ENCODE measurements at places on chromosomes 7 and 10.

GRCh38 chr10:17479015-17479615, 24.7 kb upstream of the ST8SIA6 start:
- DNase-seq, result no peak

DNA sequence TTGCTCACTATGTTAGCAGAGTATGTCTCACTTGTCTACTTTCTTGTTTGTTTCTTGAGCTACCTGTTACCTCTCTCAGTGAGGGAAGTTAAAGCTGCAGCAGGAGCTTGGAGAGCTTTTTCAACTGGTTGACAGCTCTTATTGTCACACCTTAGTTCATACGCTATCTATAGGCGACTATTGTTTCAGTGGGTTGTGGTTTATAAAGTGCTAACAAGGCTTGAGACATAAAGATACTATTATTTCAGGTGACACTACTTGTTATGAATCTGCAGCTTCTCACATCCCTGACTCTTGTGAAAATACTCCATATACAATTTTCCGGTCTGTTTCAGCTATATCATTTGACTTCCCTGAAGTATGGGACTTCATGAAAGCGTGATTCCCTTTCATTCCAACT, 167.4 kb downstream of the CSTF2T start:
- no peak for DNase-seq

GRCh38 chr10:70130878-70131559, 1.6 kb downstream of the AIFM2 start:
- DNase-seq, result no peak

- DNase-seq, result no peak
Observed at GRCh38 chr7:36157527-36158320, 4.7 kb downstream of the EEPD1 start.

DNA sequence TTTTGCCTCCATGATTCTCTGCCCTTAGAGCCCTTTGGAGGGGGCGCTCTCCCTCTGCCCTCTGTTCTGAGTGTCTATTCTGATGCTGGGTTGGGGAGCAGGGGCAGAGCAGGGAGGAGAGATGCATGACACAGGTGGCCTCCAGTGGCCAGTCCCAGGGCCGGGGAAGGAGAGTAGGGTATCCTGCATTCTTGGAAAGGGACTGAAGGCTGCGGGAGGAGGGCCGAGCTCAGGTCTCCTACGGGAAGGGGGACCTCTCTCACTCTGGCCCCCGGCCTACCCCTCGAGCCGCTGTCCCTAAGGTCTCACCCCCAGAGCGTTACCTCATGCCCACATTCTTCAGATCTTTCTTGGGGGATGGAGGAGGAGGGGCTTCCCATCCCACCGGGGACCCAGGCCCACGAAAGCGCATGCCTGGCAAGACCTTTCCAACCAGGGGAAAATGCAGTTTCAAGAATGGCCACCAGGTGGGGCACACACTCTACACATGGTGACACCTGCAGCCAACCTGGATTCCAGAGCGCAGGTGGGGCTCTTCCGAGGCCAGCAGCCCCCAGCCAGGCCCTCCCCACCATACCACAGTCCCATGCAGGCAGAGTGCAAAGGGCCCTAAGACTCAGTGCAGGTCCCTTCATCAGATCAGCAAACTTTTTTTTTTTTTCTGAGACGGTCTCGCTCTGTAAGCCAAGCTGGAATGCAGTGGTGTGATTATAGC, 86.4 kb downstream of the MYL10 start:
- DNase-seq, result peak; percentile 5

GRCh38 chr10:28949005-28950004, 272.0 kb downstream of the BAMBI start:
- DNase-seq, result no peak

GRCh38 chr10:49612513-49613164, 1.2 kb upstream of the CHAT start:
- DNase-seq, result no peak

DNA sequence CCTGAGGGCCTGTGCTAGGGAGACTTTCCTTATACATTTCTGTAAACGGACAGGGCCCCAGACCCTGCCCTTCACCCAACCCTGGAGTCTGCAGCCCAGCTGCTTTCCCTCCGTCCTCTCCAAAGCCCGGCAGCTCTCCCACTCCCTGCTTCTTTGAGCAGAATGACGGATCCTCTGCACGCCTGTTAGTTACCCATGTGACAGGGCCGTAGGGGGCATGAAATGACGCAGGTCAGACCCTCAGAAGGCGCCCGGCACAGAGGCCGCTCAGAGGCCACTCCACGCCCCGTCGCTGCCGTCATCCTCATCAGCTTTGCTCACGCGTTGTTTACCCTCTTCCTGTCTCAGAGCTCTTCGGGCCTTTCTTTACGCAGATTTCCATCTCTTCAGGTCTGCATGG, 60.2 kb upstream of the MKRN1 start:
- DNase-seq, result no peak

GRCh38 chr10:47053081-47053798, 142.0 kb downstream of the PTPN20 start:
- DNase-seq, result no peak

DNA sequence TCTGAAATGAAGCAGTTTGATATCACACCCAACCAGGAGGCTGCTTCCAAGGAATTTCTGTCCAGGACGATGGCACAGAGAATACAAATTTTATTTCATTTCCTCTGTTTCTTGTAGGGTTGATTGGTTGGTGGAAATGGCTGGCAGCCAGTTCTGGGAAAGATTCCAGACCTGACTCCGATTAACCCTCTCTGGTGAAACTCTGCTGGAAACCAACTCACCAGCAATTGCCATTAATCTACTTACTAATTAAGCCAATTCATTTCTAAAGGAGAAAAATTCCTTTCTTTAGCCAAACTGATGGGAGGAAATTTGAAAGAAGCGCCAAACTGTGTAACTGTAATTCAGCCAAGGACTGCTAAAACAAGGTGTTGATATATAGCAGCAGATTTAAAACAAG, 10.7 kb downstream of the PTF1A start:
- DNase-seq, result no peak

DNA sequence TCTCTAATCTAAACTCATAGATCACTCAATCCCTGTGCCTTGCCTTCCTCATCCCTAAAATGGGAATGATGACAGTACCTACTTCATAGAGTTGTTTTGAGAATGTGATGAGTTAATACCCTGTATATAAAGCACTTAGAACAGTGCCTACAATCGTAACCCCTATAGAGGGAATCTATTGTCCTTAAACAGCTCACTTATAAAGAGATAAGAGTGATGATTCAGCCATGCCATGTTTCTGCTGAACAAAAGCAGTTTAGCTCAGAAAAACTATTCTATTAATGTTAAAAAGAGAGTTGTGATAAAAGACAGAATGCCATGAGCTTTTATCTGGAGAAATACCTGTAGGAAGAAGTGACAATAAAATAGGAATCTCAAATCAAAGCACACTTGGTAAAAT, 63.6 kb downstream of the CUBN start:
- DNase-seq, result no peak

Data from anterior cingulate cortex (tissue), 58 donors.